Karpas-422 (cell line): ENCODE measurements at places on chromosomes 16 and 17.

DNA sequence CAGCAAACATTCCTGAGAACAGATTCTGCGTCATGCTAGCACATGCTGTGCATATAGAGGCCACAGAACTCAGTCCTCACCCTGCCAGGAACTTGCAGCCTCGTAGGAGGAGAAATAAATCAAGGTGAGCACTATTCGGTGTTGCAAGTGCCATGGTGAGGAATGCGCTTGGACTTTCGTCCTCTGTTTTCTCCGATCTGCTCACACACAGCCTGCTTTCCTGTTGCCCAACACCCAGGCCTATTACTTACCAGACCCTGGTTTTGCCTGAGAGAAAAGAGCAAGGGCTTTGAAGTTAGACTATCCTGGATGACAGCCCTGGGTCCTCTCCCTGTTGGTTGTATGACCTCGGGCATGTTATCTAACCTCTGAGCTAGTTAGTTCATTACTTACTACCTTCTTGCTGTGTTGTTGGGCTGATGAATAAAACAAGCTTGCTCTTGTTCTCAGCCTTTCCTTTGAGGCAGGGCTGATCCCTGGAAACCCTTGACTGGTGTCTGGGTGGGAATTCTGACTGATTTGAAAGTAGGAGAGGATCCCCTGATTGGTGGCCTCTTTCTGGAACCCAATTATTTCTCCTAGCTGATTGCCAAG lies 2.9 kb downstream of the ACSF2 start:
- DNase-seq, result no peak

DNA sequence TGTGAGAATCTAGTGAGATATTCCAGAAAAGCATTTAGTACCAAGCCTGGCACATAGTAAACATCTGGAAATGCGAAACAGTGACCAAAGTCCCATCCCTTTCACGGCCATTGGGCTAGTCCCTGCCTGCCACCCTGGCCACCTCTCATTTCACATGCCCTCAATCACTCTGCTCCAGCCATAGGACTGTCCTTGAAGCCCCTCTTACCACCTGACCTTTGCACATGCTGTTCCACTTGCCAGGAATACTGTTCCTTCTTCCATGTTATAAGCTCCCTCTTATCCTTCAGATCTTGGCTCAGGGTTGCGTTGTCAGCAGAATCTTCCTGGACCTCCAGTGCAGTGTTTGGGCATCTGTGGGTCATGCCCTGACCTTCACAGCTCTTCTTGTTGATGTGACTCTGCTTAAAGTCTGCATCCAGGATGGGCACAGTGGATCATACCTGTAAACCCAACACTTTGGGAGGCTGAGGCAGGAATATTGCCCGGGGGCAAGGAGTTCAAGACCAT lies 2.1 kb downstream of the MYO15A start:
- no peak for DNase-seq

DNA sequence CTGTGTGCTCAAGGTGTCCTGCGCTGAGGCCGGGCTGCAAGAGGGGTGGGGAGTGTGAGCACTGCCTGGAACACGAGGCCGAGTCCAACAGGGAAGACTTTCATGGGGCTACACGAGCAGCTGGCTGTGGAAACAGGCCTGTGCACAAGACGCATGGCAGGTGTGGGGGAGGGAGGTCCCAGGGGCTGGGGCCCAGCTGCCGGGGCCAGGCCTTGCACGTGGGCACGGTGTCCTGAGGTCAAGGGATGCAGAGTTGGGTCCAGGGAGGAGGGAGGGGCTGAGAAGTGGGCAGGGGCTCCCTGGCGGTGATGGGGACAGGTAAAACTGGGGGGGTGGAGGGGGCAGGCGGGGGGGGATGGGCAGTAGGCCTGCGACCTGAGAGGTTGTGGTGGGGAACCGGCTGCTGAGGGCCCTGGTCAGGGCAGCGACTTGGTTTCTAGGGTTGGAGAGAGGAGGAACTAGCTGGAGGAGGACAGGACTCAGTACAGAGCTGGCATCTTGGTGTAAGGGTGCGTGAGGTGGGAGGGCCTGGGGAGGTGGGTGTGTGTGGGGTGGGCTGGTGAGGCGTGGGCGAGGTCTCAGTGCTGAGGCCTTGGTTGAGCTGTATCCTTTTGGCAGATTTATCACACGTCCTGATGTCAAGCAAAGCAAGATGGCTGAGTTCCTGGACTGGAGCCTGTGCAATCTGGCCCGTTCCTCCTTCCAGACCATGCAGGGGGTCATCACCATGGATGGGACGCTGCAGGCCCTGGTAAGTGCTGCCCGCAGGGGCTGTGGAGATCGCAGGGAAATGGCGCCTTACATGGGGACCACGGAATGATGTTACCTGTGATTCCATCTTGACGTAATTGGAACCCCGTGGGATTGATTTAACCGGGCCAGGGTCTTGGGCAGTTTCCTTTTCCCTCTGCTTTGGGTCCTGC lies 29.4 kb downstream of the TBCD start:
- DNase-seq, result no peak

GRCh38 chr16:57013229-57013628 lies 23.9 kb downstream of the NLRC5 start:
- no peak for DNase-seq

GRCh38 chr16:71855937-71856662 lies 10.3 kb downstream of the ATXN1L start:
- no peak for DNase-seq

DNA sequence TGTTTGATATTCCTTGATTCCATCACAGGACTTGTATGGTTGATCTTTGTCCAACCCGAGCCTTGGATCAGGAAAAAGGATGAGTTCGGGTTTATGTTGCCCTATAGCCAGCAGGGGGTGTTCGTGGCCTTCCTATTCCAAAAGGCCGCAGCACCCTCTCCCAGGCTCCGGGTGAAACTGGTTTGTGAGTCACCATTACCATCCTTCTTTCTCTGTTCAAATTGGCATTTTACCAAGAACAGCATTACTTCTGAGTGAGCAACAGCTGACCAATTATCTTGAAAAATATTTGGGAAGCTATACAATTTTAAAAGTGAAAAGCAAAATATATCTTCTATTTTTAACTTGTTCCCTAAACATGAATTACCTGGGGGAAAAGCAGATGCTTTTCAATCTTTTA lies 24.3 kb upstream of the KRT20 start:
- peak; percentile 82 for DNase-seq

GRCh38 chr16:4378161-4378666 lies 6.6 kb downstream of the VASN start:
- DNase-seq, result no peak

DNA sequence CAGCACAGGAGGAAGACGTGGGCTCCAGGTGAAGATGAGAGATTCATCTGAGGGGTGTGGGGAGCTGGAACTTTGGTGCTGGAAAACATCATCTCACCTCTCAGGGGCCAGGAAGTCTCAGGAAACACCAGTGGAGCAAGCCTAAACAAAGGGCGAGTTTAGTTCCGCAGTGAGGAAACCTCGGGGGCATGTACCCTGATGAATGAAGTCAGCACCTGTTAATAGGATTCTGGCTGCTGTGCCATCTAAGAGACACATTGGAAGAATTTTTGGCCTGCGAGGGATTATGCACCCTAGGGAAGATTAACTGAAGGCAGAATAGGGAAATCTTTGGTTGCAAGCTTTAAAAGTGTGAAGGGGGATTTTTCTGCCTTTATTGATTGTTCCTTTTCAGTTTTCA lies 94.7 kb upstream of the CACNG5 start:
- DNase-seq, result no peak

DNA sequence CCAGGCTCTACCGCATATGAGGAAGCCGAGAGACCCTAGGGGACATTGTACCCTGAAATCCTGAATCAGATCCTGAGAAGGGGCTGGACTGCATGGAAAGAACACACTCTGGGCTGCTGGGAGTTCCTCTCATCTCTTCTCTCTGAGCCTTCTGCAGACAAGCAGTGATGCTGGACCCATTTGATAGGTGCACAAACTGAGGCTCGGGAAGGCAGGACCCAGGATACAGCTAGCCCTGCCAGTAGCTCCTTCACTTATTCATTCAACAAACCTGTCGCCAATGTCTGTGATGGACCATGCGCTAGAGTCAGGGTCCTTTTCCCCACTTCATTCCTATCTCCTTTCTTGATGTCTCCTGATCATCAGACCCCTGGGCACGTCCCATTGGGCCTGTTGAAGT lies 1.9 kb downstream of the SBK1 start:
- DNase-seq, result no peak

DNA sequence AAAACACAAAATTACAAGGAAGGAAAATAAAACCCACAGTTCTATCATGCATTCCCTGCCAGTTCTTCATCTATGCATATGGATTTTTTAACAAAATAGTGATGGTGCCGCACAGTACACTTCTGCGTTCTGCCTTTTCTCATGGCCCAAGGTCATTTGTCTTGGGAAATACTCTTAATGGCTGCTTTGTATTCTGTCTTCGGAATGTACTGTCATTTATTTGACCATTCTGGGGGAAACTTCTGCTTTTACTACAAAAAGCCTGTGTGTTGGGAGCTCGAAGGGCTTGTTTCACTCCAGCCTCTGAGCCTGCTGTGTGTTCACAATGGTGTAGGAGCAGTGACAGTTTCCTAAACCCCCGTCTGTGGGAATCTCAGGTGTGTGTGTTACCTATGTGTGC lies 82.8 kb upstream of the SEC14L1 start:
- no peak for DNase-seq

- DNase-seq, result no peak
Measured at GRCh38 chr17:2051933-2052559, 2.9 kb upstream of the HIC1 start.

DNA sequence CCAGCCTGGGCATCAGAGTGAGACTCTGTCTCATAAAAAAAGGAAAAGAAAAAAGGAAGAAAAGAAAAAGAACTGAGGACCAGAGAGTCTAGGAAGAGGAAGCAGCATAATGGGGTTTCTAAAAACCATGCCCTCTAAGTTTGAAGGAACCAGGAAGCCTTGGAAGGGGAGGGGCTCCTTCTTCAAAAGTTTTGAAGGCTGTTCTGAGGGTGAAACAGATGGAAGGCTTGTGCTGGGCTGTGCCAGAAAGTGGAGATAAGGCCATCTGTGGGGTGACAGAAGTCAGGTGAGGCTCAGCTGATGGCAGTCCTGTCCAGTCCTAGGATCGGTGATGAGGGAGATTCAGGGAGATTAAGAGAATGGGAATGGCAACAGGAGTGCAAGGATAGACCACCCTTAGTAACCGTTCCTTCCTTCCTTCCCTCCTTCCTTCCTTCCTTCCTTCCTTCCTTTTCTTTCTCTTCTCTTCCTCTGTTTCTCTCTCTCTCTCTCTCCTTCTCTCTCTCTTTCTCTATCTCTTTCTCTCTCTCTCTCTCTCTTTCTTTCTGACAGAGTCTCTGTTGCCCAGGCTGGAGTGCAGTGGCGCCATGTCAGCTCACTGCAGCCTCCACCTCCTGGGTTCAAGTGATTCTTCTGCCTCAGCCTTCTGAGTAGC lies 182.6 kb downstream of the NTN1 start:
- no peak for DNase-seq

DNA sequence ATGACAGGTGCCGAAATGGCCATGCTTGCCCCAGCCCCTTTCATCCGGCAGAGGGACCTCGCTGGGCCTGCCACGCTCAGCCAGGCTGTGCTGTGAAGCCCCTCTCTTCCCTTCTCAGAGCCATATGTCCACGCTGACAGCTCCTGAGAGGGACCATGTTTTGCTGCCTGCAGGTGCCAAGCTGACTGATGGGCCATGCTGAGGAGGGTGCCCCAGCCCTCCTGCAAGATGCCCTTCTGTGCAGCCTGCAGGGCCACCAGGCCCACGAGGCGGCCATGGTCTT lies 33.1 kb upstream of the CDH15 start:
- no peak for DNase-seq

GRCh38 chr17:50058296-50058953 lies 2.5 kb downstream of the ITGA3 start:
- DNase-seq, result no peak

DNA sequence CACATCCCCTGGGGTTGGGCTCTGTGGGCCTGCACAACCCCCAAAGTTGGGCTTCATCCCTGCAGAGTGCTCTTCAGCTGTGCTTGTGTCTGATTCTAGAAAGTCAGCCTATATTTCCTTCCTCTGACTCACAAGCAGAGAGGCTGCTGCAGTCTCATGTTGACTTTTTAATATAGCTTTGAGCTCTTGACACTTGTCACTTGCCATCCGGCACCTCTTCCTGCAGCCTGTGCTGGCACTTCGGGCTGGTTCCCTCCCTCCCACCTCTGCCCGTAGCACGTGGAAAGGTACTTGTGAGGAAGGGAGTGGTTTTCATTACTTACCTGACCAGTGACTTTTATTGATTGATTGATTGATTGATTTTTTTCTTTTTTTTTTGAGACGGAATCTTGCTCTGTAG lies 19.0 kb upstream of the JPT2 start:
- DNase-seq, result no peak

DNA sequence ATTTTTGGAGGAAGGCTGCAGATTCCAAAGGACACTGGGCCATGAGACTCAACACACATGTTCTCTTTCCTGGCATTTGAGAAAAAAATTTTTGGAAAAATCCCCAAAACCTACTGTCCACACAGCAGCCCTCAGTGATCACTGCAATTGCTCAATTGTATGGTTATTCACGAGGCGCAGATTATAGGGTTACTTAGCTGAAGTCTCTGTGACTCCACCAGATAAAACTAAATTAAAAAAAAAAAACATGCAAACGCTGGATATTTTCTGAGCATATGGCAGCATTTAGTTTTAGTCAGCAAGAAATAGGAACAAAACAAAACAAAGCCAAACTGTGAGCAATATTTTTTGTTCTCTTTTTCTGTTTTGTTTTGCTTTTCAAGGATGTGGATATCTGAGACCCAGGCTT lies 83.8 kb upstream of the FAM20A start:
- no peak for DNase-seq

- peak; percentile 68 for DNase-seq
Measured at GRCh38 chr17:58084317-58084981, 1.2 kb downstream of the DYNLL2 start.

GRCh38 chr17:62716834-62717588 lies 89.5 kb downstream of the MRC2 start:
- no peak for DNase-seq

DNA sequence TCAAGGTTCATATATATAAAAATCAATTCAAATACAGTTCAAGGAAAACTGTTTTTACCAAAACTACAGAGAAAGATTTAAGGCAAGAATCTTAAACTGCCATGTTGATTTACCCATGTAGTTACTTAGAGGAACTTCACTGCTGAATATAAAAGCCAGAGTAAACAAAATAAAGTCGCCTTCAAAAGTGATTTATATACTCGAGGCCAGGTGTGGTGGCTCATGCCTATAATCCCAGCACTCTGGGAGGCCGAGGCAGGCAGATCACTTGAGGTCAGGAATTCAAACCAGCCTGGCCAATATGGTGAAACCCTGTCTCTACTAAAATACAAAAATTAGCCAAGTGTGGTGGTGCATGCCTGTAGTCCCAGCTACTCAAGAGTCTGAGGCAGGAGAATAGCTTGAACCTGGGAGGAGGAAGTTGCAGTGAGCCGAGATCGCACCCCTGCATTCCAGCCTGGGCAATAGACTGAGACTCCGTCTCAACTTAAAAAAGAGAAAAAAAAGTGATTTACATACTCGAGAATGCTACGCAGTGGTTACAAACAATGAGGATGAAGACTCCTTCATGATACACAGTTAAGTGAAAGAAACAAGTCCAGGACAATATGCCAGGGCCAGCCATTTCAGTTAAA lies 54.1 kb upstream of the CNEP1R1 start:
- DNase-seq, result no peak

DNA sequence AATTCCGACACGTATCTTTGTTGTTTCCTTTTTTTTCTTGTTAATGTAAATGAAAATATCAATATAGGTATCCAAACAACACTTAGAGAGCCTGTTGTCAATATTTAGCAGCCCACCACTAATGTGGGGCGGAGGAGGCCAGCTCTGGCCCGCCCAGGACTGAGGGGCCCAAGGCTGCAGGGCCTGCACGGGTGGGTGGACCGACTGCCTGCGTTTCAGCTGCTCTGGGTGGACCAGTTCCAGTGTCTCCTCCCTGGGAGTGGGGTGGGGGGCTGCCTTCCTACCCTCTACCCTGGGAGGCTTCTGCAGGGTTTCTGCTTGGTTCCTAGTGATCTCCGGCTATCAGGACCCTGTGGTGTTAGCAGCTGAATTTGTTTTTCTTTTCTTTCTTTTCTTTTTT lies 15.9 kb upstream of the ADGRG1 start:
- no peak for DNase-seq
